ENCODE measurements at places on chromosomes 6 and 20. TPM values are rescaled to one million over a fixed set of nuclear protein-coding genes. Genes with fewer than 3 reads are reported as not detected.

Gene ASIP
- not detected for total RNA-seq

Gene LZTS3
- total RNA-seq = 1.5 TPM

DNA sequence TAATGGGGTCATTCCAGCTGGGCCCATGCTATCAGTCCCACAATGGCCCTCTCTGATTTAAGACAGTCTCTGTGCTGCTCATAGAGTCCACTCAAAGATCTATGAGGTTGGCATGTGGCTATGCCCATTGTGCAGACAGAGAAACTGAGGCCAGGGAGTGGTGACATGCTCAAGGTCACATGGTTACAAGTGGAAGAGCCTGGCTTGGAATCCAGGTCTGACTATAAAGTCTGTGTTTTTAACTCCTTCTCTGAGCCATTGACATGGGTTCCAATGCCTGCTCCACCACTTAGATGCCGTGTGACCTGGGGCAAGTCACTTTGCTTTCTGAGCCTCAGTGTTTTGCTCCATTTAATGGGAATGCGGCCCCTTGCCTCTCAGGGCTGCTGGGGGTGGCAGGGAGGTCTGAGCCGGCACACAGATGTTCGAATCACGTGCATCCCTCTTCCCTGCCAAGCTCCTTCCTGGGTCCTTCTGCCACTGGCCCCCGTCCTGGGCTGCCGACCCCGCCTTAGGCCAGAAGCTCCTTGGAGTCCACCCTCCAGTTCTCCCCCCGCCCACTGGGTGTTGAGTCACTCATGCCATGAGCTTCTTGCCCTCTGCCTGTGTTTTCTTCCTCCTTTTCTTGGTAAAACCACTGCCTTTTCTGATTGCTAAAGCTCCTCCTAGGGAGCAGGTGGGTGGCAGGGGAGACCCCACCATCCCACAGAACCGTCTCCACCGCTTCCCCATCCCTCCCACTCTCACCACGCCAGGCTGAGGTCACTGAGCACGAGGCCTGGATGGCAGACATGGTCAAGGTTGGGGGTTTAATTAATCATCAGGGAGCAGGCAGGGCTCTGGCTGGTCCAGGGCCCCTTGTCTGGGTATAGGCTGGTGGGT, 35.7 kb downstream of the CEBPB start:
- DNase-seq = peak; percentile 54

- DNase-seq = no peak
Measured at GRCh38 chr6:52254731-52255378, 10.6 kb upstream of the IL17F start.

- DNase-seq = no peak
Measured at GRCh38 chr6:149079911-149080491, 237.5 kb upstream of the TAB2 start.

DNA sequence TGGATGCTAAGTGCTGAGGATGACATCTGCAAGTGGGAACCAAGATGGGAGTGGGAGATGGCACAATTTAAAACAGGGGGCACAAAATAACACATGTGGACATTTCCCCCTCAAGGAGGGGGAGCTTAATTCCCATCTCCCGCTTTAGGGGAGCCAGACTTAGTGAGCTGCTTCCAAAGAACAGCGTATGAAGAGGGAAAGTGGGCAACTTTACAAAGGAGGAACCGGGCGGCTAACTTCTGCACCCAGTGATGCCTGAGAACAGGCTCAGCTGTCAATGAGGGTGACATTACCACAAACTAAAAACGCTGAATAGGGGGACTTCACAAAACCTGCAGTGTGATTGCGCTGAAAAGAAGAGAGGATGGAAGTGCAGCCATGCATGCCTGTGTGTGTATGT, 95.5 kb upstream of the NXT1 start:
- no peak for DNase-seq

Measured in activated CD4-positive, alpha-beta memory T cell treated with anti-CD3 and anti-CD28 coated beads for 36 hours (primary cell).